K562 (cell line): ENCODE measurements at places on chromosomes 12 and 14.

- DNase-seq, result no peak
Measured at GRCh38 chr14:45798659-45799058, 545.7 kb upstream of the MIS18BP1 start.

- no peak for DNase-seq
Measured at GRCh38 chr12:18810537-18811253, 72.8 kb downstream of the CAPZA3 start.

DNA sequence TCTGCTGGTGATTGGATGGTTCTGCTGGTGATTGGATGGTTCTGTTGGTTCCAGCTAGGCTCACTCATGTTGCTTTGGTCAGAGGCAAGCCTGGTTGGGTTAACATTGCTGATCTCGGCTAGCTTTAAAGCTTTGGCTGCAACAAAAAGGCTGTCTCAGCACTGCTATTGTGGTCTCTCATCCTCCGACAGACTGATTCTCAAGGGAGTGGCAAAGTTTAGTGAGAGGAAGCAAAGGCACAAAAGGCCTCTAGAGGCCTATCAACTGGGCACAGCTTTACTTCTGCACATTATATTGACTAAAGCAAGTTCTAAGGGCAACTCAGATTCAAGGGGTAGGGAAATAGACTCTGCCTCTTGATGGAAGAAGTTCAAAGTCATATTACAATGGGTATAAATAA, 84.7 kb upstream of the LGR5 start:
- DNase-seq, result no peak

GRCh38 chr12:22684140-22685118, 59.5 kb downstream of the ETNK1 start:
- DNase-seq, result peak; percentile 18

DNA sequence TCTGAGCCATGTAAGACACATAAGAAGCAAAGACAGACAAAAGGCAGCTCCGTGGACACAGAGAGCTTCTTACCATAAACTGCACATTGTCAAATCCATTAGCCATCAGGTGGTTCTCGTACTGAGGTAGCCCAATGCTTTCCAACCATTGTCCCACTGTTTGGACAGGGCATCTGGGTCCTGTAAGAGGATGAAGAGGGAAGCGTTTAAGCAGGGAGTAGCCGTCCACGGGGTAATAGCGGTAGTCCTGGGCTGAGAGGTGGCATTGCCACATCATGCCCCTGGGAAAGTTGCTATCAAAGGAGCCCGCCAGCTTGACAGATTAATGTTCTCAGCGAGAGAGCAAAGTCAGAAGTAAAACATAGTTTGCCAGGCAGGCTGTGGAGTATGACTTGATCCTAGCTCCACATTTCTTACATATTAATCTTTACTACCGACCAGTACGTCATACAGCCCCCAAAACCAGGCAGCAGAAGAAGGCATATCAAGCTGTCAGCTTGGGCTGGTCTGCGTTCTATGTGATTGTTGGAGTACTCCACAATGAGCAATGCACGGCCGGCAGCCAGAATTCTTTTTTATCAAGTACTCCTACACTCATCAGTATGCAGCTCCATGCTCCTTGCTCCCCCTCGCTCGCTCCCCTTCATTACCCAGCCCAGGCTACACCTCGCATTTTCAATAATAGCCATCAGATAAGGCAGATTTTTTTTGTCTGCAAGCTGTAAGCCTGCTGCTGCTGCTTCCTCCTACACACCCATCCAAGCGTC, 493.2 kb upstream of the GARIN6 start:
- DNase-seq, result no peak

GRCh38 chr14:53180272-53181221, 27.4 kb upstream of the DDHD1 start:
- DNase-seq, result peak; percentile 11

DNA sequence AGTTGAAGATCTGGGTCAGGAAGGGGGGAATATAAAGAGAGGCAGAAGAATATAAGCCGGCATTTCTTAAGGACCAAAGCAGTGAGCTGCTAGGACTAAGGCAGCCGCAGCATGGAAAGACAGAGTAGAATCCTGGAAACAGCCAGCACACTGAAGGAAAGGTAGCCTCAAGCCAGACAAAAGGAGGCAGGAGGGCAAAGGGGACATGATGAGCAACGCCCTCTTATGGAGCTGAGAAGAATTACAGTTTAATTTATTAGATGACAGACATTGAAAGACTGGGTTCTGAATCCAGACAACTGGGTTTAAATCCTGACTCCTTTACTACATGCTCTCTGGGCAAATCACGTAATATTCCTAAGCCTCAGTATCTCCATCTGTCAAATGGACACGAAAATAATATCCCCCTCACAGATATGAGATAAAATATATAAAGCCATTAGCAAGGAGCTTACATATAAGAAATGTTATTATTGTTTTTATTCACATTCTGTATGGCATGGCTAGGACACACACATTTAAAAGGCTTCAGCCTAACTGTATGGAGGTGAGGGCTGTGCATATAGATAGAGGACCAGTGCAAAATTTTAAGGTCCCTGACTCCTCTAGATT, 8.1 kb upstream of the PCED1B start:
- peak; percentile 33 for DNase-seq
